Coronary artery (tissue), 2 donors: ENCODE measurements at places on chromosomes 7 and 10.

GRCh38 chr7:158663428-158663741 is 41.2 kb downstream of the NCAPG2 start:
- DNase-seq: no peak

DNA sequence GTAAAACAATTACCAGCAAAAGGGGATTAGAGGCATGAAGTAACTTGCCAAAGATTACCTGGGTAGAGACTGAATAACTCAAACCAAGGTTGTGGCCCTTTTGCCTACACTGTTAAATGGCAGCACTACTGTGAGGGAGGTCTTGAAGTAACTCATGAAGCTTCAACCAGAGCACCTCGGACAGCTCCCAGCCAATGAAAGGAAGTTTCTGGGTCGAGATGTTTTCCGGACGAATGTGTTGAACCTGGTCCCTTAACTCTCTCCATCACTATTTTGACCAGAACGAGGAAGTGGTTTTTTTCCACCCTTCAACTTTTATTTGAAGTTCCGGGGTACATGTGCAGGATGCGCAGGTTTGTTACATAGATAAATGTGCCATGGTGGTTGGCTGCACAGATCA is 133.6 kb upstream of the PRKCQ start:
- no peak for DNase-seq

DNA sequence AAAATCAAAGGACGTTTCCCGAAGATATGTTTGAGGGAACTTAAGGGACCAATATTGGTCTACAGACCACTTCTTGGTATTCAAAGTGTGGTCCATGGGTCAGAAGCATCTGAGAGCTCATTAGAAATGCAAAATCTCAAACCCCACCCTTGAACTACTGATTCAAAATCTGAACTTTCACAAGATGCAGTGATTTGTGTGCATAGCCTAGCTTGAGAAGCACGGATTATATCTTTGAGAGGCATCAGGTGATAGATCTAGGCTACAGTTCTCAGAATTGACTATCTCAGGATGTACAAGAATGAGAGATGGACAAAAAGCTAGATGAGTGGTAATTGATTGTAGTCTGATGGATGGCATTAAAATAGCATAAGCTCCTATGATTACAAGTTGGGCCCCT is 19.5 kb downstream of the CYP3A4 start:
- DNase-seq: no peak

DNA sequence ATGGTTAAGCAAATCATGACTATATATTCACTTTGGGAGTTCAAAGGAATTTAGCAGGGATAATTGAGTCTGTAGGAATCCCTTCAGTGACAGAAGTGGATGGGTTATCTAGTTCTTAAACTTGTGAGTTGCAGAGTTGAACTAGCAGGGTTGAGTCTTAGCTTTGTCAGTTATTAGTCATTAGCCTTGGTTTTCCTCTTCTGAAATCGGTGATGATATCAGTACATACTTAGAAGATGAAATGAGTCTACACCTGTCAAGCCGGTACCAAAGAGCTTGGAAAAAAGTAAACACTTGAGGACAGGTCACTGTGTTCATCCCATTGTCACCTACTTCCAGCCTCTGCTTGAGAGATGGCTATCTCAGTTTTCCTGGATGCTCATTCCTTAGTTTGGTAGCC is 73.5 kb downstream of the BUB3 start:
- no peak for DNase-seq

GRCh38 chr10:122328676-122329075 is 45.8 kb upstream of the PLEKHA1 start:
- no peak for DNase-seq

DNA sequence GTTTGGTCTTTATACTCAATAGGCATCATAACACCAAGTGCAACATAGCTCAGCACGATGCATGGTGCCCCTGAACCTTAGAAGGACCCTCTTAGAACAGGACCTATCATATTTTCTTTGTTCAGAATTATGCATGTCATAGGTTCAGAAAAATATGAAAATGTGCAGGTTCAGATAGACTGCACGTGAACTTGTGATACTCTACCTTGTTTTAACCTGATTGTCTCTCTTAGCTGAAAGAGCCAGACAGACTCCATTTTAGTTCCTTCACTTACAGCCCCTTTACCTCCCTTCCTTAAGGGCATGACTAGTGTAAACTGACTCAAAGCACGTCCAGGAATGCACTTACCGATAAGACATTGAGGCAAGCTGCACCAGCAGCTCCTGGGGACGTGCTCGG is 35.1 kb downstream of the MYOF start:
- DNase-seq: no peak

- no peak for DNase-seq
Measured at GRCh38 chr10:209357-209756, 74.1 kb downstream of the ZMYND11 start.

DNA sequence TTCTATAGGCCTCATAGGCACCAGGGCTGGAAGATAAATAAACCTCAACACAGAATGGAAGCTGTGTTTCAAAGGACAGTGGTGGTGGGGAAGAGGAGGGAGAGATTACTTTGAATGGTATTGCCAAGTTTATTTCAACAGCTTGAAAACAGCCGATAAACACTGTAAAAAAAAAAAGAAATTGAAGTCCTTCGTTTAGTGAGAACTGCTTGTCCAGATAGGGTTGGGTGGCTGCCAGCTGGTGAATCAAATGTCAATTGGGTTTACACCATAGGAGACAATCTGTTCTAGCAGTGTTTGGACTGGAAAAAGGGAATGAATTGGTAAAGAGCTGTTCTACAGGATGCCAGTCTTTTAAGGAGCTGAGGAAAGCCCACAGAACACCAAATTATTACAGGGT is 254.8 kb downstream of the PHF14 start:
- DNase-seq: no peak

DNA sequence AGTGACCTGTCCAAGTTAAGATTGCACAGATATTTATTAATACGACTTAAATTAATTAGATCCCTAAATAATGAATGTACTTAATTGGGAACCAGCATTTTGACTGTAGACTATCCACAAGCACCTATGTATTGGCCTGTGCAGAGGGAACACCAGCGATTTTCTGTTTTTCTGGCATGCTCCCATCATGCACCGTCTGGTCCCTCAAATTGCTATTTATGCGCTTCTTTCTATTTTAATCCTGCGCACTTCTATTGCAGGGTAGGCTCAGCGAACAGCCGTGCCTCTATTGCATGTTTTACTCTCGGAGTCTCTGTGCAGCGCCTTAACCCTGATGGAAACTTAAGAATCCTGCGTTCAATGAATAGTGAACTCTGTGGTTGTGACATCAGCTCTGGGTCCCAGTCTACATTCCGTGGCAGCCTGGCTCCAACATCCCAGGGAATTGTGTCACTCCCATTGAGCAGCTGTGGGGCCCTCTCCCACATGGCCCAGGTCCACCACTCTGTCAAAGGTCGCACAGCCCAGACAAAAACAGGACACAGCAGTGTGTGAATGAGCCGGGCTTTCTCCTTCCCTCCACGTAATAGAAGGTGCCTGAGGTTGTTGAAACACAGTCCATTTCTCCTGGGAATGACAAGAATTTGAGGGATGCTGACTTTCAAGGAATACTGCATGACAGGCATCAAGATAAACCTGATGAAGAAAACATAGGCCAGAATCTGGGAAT is 239.7 kb upstream of the KLF6 start:
- no peak for DNase-seq

DNA sequence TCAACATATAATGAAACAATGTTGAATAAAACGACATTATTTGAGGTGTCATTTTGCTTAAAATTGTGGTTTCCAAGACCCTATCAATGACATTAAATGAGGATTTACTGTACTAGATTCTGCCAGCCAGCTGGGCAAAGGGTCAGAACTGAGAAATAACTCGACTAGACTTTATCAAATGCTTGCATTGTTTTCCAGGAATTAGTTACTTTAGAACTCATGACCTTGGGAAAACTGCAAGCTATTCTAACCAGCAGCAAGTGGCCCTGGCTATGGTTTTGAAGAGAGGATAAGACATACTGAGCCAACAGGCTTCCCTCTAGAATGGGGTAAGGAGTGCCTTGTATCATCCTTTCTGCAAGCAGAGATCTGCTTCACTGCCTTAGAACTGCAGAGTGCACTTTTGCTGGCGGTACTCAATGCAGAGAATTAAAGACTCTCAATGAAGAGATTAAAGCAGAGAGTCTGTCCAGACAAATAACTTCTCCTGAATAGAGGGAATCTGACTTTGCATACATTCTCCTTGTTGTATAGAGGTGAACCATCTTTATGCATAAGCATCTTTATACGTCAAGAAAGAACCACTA is 281.5 kb downstream of the ARL4A start:
- DNase-seq: no peak
